ENCODE measurements at places on chromosomes 3 and 15.
A peak's percentile ranks its signal among the peaks of the same experiment; 100 is the strongest.

- DNase-seq: no peak
These were observed 808.7 kb upstream of the NECTIN3 start for GRCh38 chr3:110262896-110263295.

GRCh38 chr15:50414624-50415023 is 9.6 kb upstream of the USP8 start:
- no peak for DNase-seq

- no peak for DNase-seq
These were observed 2.3 kb downstream of the B3GNT5 start for GRCh38 chr3:183255348-183255730.

GRCh38 chr3:139074565-139075115 is 29.9 kb upstream of the PRR23C start:
- DNase-seq: no peak

DNA sequence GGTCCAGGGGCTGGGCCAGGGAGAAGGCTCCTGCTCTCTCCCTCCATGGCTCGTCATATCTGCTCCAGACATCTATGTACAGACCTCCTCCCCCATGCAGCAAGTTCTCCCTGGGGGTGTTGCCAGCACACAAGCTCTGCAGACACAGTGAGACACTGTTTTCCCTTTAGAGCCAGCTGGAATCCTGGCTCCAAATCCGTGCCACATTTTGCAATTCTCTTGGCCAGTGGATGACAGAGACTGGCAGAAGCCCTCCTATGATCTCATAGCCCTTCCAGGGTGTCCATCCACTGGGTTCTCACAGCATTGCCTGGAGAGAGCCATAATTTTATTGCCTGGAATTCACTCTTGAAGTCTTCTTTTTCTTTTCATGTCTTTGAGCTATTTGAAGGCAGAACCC is 203.9 kb downstream of the TLE3 start:
- DNase-seq: peak; percentile 87

- DNase-seq: no peak
These were observed 112.8 kb upstream of the CGNL1 start for GRCh38 chr15:57263520-57263919.

GRCh38 chr3:135895106-135895733 is 70.3 kb upstream of the PPP2R3A start:
- peak; percentile 87 for DNase-seq

DNA sequence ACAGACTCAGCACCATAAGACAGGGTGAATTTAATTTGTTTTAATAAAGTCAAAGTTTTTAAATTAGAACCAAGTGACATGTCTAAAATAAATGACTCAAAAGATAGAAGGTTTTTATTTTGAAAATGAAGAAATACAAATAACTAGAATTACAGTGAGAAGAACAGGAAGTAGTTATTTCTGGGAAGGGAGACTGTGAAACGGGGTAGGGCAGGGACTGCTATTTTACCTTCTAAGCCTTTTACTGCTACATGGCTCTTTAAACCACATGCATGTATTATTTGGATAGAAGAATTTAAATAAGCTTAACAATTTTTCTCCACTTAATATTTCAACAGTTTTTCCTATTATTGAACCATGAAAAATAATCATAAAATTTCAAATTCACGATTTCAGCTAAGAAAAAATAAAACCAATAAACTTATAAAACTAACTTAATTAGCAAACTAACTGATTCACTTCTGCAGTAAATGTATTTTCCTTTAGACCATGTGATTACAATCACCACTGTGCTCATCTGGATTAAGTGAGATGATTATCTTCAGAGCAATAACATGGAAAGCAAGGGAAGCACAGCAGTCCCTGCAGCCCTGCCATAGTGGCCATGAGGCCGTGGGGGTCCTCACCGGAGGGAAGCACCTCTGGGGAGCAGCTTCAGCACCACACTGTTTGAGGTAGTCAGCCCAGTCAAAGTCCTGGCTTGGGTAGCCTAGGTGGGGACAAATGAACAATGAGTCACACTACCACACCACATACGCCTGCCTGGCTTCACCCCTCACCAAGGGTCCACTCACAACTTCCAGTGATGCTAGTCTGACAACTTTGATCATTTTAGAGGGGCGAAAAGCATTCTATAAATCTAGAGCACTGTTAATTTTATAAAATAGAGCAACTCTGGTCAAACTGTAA is 28.3 kb upstream of the STIMATE start:
- no peak for DNase-seq

- DNase-seq: peak; percentile 79
These were observed at the start of gene CLDN1 for GRCh38 chr3:190321789-190322603. TSS of gene CLDN1 (minus strand) at chr3:190322446. CDS start at chr3:190322206, 240 bp downstream.

GRCh38 chr3:89139870-89140269 is 32.4 kb downstream of the EPHA3 start:
- no peak for DNase-seq

- DNase-seq: peak; percentile 50
These were observed 922 bp downstream of the ADPRH start for GRCh38 chr3:119580067-119580760.

GRCh38 chr3:43709022-43709421 is 18.3 kb downstream of the ABHD5 start:
- no peak for DNase-seq

DNA sequence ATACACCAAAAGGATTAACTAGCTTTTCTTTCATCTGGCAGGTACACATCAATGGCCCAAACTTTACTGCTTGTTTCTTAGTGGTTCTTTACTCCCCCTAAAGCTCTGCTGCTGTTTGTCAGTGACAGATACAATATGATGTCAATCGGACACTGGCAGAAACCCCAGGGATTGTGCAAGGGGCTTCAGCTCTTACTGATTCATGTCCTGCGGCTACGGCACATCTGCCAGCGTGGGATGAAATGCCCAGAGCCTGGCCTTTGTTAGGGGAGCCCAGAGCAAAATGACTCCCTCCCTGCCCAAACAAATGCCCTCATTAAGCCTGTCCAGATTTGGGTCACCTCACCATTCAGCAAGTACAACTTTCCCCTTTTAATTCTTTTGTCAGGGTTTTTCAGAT is 28.3 kb downstream of the SRP14 start:
- peak; percentile 49 for DNase-seq

- peak; percentile 7 for DNase-seq
These were observed 42.6 kb downstream of the KY start for GRCh38 chr3:134608023-134608770.

DNA sequence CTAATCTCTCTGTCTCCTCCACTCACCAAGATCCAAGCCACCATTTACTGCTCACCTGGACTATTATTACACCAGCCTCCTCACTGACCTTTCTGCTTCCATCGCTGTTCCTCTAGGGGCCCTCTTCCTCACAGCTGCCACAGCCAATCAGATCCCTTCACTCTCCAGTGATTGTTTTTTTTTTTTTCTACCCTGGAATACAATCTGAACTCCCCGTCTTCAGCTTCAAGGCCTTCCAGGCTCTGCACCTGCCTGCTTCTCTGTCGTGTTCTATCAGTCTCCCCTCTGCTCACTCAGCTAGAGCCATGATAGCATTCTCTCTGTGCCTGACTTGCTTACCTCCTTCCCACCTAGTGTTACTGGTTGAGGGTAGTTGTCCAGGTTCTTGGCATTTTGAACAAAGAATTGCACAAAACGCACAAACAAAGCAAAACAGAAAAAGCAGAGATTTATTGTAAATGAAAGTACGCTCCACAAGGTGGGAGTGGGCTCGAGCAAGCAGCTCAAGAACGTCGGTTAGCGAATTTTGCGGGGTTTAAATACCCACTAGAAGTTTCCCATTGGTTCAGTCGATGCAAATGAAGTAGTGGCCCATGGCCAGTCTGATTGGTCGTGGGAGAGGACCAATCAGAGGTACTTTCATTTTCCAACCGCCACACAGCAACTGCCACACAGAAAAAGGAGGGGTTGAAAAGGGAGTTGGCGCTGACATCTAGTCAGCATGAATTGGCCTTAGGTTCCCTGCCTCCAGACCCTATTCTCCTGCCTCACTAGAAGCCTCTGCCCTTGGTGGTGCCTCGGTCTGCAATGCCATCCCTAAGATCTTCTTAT is 188.9 kb downstream of the TLE3 start:
- no peak for DNase-seq
